GDM1 (cell line): ENCODE measurements at places on chromosomes 12 and 14.

- no peak for DNase-seq
Measured at GRCh38 chr12:132700212-132700822, 10.3 kb upstream of the PGAM5 start.

DNA sequence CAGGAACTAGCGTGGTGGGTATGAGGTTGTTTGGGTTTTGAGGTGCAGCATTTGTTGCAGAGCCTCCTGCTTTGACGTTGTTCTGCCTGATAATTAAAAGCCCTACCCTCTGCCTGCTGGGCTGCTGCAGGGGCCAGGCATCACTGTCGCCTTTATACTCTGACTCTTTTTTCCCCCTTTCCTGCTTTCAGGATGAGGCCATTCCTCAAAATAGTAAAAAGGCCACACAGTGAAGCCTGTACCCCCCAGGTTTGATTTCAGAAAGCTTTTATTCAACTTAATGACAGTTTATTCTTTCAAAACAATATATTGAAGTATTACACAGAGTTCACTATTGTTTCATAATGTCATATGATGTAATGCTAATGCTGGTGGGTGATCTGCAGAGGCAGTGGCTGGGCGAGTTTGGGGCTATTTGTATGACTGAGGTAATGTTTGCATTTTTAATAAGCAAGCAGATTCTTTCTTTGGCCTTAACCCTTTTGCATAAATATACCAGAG lies 9.1 kb downstream of the BORCS5 start:
- DNase-seq, result no peak

DNA sequence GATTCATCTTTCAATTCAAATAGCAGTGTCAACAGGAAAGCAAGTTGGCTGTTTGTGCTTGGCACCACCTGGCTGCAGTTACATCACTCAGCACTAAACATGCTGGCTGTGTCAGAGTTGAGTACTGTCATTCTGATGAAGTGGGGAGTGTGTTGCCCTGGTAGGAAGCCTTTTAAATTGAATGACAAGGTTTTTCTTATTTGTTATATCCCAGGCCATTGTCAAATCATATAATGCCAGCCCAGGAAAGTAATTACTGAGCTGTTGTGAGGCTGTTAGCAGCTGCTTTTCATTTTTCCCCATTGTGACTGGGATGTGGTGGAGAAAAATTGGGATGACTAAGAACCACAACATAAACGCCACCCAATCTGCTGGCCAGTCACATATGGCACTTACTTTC lies 106.5 kb upstream of the PRKD1 start:
- no peak for DNase-seq

DNA sequence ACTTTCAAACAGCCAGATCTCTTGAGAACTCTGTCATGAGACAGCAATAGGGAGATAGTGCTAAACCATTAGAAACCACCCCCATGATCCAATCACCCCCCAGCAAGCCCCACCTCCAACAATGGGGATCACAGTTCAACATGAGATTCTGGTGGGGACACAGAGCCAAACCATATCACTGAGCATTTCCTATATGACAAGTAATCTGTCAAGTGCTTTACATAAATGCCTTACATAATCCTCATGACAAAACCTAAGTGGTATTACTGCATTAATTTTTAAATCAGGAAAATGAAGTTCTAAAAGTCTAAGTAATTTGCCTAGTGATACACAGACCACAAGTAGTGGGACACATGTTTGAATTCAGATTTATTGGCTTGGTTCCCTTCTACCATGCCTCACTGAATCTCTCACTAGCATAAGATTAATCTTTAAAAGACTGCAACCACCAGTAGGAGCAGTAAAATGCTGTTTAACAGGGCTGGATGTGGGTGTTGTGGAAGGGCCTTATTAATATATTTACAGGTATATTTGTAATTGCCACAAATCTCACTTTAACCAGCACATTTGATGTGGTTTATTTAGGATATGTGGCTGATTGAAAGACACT lies 323.1 kb upstream of the FBXO33 start:
- no peak for DNase-seq

GRCh38 chr12:74890237-74890599 lies 319.4 kb downstream of the KCNC2 start:
- no peak for DNase-seq

GRCh38 chr14:104239861-104240301 lies 101.5 kb downstream of the KIF26A start:
- DNase-seq, result no peak

GRCh38 chr12:22275843-22276242 lies 58.7 kb downstream of the ST8SIA1 start:
- no peak for DNase-seq

DNA sequence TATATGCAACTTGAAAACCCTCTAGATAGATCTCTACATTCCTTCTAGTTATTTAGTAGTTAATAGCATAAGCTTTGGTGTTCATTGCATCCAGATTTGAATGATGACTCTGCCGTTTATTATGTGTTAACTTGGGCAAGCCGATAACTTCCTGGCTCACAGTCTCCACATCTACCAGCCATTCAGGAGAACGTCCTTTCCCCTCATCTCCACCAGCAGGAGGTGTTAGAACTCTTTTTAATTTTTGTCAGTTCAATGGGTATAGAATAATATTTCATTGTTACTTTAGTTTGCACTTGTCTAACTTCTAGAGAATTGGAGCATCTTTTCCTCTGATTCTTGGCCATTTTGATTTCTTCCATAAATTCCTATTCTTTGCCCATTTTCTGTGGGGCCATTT lies 30.0 kb upstream of the WSCD2 start:
- no peak for DNase-seq

DNA sequence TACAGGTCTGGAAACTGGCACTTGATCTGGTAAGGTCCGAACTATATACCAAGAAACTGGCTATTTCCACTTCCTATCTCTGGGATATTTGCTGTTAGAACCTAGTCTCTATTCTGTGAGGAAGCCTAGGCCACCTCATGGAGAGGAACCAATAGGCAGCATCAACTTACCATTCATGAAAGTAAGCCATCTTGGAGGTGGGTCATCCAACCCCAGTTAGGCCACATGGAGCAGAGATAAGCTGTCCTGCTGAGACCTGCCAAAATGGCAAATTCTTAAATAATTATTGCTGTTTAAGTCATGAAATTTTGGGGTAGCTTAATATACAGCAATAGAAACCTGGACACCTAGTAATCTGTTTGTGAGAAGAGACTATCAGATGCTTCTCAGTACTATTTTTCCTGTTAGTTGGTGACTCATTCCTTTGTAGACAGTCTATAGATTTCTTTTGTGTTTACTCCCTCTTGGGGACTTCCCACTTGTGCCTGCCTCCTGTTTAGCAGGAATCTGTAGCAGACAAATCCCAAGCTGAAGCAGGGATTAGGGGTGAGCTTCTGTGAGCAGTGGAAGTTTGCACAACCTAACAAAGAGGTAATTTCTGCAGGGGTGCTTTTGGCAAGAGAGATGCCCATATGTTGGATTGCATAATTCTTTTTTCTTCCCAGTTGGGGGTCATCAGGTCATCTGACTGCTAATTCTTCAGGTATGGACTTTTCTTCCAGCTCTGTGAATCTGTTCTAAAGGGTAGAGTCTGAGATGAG lies 136.8 kb downstream of the IGF1 start:
- DNase-seq, result no peak

GRCh38 chr12:79444089-79444488 lies 246.7 kb downstream of the PAWR start:
- DNase-seq, result no peak

GRCh38 chr14:76484355-76484754 lies 108.4 kb downstream of the ESRRB start:
- DNase-seq, result no peak

GRCh38 chr14:98176892-98177291 lies 1095.1 kb downstream of the BCL11B start:
- no peak for DNase-seq

- DNase-seq, result no peak
Measured at GRCh38 chr12:30945443-30946164, 19.1 kb downstream of the TSPAN11 start.

GRCh38 chr12:52026263-52026662 lies 19.5 kb downstream of the TAMALIN start:
- no peak for DNase-seq

- DNase-seq, result no peak
Measured at GRCh38 chr12:11482955-11483354, 87.6 kb upstream of the PRB2 start.

DNA sequence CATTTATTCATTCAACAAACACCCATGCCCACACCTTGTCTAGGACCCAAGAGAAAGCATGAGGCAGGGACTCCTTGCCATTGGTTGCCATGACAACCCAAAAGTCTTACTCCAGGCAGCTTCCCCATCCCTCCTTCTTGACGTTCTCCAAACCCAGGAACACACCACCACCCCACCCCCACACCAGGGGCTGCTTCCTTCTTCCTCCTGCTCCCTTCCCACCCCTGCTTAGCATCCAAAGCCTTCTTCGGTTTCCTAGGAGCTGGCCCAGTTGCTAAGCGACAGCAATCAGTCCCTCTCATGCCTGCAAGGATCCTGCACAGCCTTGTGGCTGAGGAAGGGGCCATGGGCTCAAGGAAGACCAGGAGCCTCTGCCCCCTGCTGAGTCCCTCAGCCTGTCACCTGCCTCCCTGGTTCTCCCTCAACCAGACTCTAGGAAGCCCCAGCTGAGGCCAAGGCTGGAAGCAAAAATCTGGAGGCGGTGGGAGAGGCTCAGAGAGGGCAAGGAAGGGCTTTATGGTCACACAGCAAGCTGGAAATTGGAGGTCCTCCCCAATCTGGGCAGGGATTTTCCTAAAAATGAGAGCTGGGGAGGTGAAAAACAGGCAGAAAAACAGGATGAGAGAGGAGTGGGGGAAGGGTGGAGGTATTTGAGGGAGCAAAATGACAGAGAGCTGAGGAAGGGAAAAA lies 15.4 kb downstream of the RASAL1 start:
- no peak for DNase-seq

GRCh38 chr12:124002021-124002644 lies 29.1 kb downstream of the ZNF664 start:
- DNase-seq, result no peak

GRCh38 chr14:64979336-64980074 lies 7.2 kb upstream of the FNTB start:
- DNase-seq, result no peak

DNA sequence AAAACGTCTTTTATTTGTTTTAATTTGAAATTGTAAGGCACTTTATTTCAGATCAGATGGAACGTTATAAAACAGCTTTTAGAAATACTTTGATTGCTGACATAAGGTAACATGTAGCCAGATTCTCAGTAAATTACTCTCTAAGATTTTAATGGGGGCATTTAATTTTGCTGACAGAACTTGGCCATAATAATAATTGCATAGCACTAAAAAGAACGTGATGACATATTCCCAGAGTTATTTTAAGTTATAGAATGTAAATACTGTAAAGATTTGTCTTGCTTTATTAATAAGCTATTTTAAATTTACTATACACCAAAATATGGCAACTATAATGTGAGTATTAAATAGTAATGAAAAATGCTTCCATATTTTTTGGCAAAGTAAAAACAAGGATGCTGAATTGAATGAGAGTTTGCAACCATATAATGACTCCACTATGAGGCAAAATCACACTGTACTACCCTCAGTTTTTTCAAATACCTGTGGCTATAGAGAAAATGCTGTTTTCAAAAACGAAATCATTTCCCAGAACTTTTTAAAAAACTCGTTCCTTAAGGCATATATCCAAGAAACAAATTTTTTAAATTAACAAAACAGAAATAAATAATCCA lies 876 bp downstream of the LUM start:
- no peak for DNase-seq

- no peak for DNase-seq
Measured at GRCh38 chr14:93185349-93185720, 218 bp downstream of the LYSET start.

DNA sequence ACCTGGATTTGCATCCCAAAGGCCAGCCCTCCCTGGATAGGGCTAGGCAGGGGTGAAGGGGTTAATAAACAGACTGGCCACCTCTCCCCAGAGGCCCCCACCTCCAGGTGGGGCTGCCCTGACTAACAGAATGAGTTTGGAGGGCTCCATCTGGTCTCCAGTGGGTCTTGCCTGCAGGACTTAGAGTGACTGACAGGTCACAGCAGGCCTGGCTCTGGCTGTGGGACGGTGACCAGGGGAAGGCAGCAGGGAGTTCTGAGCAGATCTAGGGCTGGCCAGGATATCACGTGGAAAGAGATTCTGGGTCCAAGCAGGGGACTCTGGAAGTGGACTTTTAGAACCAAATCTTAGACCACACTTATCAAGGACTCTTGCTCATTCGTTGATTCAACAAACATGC lies 40.9 kb upstream of the LHX5 start:
- no peak for DNase-seq

GRCh38 chr12:59393506-59393905 lies 202.3 kb upstream of the SLC16A7 start:
- no peak for DNase-seq

GRCh38 chr14:103104389-103104653 lies 9.8 kb downstream of the EXOC3L4 start:
- DNase-seq, result no peak

DNA sequence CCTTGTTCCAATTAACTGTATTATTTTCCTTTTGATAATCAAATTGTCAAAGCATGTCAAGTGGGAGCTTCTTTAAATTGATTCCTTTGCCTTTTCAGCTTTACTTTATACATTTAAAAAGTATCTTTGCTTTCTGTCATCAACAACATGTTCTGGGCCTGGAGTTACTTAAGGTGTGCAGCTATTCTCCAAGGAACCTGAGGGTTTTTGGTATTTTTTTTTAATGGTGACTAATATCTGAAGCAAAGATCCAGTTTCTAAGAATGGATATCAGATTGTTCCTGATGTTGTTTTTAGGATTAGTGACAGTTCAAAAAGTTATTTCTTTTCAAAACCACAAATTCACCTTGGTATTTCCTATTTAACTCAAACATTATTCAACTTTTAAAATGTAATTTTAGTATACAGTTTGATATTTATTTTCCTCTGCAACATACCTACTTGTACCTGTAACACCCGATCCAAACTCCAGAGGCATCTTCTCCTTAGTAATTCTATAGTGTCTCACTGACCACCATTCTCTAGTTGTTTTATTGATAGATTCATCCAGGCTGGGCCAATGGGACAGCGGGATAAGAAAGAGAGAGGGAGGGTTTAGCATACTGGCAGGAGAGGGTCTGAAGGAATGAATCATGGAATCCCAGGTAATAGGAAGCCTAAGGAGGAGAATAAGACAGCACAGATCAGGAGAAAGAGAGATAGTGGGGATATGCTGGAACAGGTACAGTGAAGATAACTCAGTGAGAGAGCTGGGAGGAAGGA lies 3.1 kb downstream of the CBLN3 start:
- DNase-seq, result no peak

DNA sequence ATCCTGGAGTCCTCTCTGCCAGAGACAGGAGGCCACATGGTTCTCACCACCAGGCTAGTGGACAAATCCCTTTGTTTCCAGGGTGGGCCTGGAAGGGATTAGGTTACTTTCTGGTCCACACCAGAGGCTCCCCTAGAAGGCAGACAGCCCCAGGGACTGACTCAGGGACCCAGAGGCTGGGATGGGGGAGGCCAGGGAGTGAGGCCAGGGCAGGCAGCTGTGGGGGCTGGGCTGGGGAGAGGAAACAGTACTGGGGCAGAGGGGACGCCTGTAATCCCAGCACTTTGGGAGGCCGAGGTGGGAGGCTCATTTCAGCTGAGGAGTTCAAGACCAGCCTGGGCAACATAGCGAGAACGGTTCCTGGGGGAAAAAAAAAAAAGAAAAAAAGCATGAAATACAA lies 64.7 kb downstream of the TNFAIP2 start:
- no peak for DNase-seq

- DNase-seq, result no peak
Measured at GRCh38 chr12:47549258-47549657, 156.6 kb downstream of the RPAP3 start.
